ENCODE measurements at places on chromosomes 2 and 18. TPM values are rescaled to one million over a fixed set of nuclear protein-coding genes. Genes with fewer than 3 reads are reported as not detected.

Gene LCT
- total RNA-seq = 0.03 TPM

Gene DNAH6
- 0.13 TPM for total RNA-seq

Gene SPDYA
- 0.91 TPM for total RNA-seq

Gene CIDEA
- 0.13 TPM for total RNA-seq

Gene CCBE1
- 48.7 TPM for total RNA-seq

Gene CD207
- not detected for total RNA-seq

Gene SKA1
- total RNA-seq = 3.0 TPM

Gene GTF3C2
- 31.1 TPM for total RNA-seq

Gene TUBA3E
- total RNA-seq = not detected

Gene TEX44
- not detected for total RNA-seq

Gene RESP18
- total RNA-seq = not detected

Gene LYPD6B
- total RNA-seq = 0.10 TPM

Gene ASB18
- total RNA-seq = not detected

Gene G6PC2
- not detected for total RNA-seq

Gene UGT1A5
- total RNA-seq = not detected

Gene CHRNG
- not detected for total RNA-seq

Gene UPP2
- total RNA-seq = not detected

Gene ELOA2
- total RNA-seq = not detected

Gene CFAP65
- total RNA-seq = 0.03 TPM

Gene FBXO15
- total RNA-seq = 0.73 TPM

Gene MC5R
- total RNA-seq = not detected

Gene VWC2L
- not detected for total RNA-seq

Gene ABCG8
- not detected for total RNA-seq

Gene ANKRD44
- total RNA-seq = 20.5 TPM

Gene SPATA3
- total RNA-seq = not detected

Gene WBP1
- total RNA-seq = 67.7 TPM

Gene PUS10
- 5.3 TPM for total RNA-seq

Gene ACADL
- 0.33 TPM for total RNA-seq

Gene TEKT4
- not detected for total RNA-seq

Gene SLC4A5
- total RNA-seq = 0.30 TPM

Gene SLC23A3
- 8.1 TPM for total RNA-seq

Gene MGAT4A
- 0.86 TPM for total RNA-seq

Gene MAP3K19
- not detected for total RNA-seq

Gene RFX8
- 6.4 TPM for total RNA-seq

Gene SLC4A3
- 4.0 TPM for total RNA-seq

Gene CNNM4
- total RNA-seq = 4.4 TPM

Gene LYG1
- total RNA-seq = 0.59 TPM

Gene CLEC4F
- not detected for total RNA-seq

Gene ZCCHC2
- 12.3 TPM for total RNA-seq

Gene CDKL4
- total RNA-seq = 0.91 TPM

Gene SIX2
- total RNA-seq = 6.2 TPM

Gene MIB1
- 60.9 TPM for total RNA-seq
